ENCODE measurements at places on chromosomes 5 and 9.

DNA sequence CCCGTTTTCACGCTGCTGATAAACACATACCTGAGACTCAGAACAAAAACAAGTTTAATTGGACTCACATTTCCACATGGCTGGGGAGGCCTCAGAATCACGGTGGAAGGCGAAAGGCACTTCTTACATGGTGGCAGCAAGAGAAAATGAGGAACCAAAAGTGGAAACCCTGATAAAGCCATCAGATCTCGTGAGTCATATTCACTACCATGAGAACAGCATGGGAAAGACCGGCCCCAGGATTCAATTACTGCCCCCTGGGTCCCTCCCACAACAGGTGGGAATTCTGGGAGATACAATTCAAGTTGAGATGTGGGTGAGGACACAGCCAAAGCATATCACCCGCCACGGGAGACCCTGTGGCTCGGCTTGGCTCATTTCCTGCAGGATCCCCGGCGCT lies 20.2 kb downstream of the EXD3 start:
- no peak for DNase-seq

DNA sequence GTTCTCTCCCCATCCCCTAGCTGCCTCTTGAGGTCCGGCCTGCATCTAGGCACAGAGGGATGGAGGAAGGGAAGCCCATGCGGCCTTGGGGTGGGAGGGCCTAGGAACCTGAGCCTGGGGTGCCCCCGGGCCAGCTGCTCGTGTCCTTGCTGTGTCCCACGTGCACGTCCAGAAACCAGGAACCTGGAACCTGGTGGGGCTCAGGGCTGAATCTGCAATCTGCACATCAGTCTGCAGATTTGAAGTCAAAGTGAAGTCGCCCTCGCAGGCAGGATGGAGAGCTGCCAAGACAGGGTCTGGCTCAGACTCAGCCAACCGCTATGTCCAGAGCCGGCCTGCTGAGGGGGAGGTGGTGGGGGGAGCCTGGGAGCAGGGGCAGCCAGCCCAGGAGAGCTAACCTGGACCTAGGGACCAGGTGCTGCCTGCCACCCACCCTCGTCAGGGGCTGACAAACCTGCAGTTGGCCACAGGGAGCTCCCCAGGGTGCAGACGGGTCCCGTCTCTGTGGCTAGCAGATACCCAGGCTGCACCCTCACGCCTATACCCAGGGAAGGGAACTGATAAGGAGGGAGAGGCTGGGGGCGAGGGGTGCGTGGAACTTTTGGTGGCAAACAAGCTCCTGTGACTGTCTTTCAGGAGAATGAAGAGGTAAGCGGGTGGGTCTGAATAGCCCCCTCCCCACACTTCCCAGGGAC lies 103.5 kb upstream of the SIMC1 start:
- DNase-seq: no peak

DNA sequence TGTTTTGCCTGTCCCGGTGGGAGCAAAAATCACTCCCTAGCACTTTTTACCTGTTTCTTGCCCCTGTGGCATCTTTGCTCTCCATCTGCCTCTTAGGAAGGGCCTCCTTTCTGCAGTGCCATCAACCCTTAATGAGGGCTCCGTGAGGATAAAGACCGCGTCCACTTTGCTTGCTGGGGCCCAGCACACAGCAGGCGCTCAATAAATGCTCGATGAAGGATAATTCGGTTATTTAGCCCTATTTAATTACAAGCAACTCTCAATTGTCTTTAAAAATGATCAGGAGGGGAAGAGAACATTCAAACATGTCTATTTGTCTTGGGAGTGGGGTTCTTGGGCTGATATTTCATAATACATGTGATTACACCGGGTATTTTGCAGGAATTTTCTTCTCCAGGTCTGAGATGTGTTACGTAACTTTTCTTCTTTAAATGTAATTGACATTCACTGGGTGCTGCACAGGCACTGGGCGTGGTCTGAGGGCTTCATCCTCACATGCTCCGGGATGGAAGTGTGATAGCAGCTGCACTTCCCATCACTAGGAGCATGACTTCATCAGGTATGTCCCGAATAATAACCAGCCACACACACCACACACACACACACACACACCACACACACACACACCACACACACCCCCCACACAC lies 19.8 kb upstream of the NTNG2 start:
- no peak for DNase-seq

DNA sequence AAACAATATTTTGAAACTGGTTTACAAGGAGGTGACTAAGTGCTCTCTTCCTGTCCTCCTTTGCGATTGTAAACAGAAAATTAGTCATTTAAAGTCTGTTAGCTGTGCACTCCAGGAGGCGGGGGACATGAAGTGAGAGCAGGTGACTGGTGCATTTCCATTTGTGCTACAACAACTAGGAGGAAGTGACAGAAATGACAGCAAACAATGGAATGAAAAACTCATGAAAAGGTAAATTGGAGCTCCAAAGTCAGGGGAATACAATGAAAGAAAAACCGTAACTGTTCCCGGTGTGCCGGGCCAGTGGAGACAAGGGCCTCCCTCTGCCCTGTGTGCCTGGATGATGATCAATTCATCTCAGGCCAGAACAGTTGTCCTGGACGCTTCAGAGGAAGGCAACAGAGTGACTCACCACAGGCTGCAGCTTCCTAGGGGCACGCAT lies 439.9 kb downstream of the GADD45G start:
- no peak for DNase-seq

GRCh38 chr9:89730715-89731114 lies 125.9 kb downstream of the GADD45G start:
- DNase-seq: no peak

DNA sequence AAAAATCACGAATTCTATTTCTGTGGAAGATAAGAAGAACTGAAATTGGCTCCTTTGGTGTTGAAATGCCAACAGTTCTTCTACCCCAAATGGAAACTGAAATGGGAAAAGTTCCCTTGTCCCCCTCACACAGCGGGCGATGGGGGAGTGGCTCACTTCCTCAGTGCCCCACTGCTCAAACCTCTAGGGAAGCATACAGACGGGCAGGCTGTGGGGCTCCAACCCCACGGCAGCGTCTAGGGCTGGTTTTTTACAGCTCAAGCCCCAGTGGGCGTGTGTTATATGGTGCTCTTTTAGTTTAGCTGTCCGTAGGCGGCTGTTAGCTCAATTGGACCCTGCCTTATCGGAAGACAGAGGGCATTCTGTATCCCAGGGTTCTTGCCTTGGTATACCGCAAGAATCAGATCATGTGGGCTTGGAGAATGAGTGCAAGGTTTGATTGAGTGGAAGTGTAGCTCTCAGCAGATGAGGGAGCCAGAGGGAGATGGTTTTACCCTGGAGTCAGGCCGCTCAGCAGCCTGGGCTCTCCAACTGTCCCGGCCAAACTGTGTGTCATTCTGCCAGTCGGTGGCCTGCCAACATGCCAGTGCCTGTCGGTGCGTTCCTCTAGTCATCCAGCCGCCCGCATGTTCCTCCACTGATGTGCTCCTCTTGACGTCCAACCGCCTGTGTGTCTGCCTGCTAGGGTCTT lies 166.3 kb upstream of the ZNF608 start:
- no peak for DNase-seq

DNA sequence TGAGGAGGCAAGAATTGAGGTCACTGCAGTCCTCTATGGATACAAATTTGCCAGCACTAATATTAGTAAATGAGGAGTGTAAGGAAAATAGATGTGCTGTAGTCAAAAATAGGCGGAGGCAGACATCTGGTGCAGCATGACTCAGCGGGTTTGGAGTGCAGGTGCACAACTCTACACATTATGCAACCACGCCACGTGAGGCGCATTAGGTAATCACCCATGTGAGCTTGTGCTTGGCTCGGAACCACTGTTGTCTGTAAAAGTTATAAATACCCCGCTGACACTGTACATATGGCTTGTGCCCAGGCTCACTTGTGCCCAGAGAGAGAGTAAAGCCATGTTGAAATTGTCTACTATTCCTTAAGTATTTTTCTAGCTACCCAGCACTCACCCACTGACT lies 623.5 kb upstream of the NUDT12 start:
- no peak for DNase-seq

DNA sequence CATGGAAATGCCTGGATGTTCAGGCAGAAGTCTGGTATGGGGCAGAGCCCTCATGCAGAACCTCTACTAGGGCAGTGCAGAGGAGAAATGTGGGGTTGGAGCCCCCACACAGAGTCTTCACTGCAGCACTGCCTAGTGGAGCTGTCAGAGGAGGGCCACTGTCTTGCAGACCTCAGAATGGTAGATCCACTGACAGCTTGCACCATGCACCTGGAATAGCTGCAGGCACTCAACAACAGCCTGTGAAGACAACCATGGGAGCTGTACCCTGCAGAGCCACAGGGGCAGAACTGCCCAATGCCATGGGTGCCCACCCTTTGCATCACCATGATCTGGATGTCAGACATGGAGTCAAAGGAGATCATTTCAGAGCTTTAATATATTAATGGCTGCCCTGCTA lies 36.9 kb downstream of the TRIP13 start:
- DNase-seq: no peak

DNA sequence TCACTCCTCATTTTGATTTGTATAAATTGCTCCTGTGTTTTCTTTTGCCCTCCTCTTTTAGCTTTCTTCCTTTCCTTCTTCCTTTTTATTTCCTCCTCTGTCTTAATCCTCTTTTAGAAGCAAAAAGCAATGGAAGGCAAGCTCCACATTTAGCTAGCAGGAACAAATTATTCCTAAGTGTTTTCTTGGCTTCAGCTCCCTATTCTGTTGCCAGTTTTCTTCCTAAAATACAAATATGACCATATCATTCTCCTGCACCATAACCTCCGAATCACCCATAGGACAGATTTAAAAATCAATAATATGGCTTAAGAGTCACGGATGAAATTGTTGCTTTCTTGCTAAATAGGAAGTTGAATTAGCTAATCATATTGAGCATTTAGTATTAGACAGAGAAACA lies 49.4 kb downstream of the GRIN3A start:
- DNase-seq: no peak

DNA sequence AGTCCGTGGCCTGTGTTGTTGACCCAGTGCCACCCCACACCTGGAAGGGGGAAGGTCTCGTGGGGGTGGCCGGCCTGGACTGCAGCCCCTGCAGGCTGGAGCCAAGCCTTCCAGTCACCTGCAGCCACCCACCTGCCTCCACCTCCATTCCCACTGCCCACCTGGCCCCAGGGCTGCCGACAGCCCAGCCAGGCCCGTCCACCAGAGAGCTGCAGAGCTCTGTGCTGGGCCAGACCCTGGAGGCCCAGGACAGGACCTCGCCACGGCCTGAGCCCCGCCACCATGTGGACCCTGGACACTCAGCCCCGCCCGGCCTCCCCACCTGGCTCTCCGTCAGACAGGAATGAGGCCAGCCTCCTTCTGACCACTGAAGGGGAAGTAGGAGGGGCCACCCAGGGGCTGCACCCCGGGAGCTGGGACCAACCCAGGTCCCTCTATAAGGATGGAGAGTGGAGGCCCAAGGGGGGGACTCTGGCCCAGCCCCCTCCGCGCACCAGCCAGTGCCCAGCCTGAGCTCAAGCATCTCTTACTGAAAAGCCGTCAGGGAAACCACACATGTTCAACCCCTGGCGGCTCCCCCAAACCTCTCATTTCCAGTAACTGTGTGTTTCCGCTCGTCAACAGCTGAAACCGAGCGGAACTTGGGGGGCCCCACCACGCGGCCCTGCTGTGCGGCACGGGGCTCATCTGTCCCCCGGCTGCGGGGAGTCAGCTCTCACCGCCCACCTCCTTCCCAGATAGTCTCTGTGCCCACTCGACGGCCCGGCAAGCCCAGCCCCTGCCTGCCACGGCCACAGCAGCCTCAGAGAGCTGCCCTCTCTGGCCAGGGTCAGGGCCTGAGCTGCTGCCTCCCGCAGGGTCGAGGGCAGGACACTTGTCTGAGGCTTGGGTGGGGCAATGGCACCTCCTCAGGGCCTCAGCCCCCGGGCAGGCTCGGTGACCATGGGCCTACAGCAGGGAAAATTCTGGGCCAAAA lies 12.8 kb downstream of the NOTCH1 start:
- DNase-seq: peak; percentile 67

GRCh38 chr5:60295423-60295822 lies 401.9 kb upstream of the PDE4D start:
- DNase-seq: no peak

DNA sequence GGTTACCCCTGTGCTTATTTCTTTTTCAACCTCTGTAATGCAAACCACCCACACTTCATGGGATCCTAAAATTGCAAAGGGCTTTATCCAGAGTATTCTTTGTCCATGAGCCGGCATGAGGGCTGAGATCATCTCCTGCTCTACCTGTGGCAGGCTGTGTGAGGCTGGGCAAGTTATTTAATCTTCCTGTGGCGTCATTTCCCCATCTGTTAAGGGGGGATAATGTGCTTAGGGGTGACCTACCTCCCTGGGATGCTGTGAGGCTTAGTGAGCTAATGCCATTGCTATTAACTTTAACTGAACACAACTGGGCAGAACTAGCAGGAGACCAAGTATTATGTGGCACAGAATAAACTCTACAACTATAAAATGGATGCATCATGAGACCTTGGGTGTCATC lies 17.0 kb downstream of the FRMPD1 start:
- DNase-seq: no peak

- no peak for DNase-seq
Measured at GRCh38 chr9:68947015-68947414, 66.9 kb downstream of the PRKACG start.

- no peak for DNase-seq
Measured at GRCh38 chr5:59001154-59001553, 418.3 kb downstream of the RAB3C start.

GRCh38 chr5:97181856-97182545 lies 1.0 kb downstream of the RIOK2 start:
- DNase-seq: no peak

DNA sequence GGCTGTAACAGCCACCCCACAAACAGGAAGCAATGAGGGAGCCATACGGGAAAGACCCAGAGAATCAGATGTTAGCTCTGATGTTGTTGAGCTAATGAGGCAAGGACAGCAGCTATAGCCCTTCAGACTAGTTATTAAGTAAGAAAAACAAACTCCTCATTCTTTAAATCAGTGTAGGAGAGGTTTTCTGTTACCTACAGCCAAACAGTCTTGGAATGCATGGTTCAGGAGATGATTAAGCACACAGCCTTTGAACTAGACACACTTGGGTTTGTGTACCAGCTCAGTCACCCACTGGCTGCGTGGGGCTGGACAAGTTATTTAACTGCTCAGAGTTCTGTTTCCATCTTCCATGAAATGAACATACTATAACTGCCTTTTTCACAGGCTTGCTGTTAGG lies 68.1 kb downstream of the SPOCK1 start:
- no peak for DNase-seq

DNA sequence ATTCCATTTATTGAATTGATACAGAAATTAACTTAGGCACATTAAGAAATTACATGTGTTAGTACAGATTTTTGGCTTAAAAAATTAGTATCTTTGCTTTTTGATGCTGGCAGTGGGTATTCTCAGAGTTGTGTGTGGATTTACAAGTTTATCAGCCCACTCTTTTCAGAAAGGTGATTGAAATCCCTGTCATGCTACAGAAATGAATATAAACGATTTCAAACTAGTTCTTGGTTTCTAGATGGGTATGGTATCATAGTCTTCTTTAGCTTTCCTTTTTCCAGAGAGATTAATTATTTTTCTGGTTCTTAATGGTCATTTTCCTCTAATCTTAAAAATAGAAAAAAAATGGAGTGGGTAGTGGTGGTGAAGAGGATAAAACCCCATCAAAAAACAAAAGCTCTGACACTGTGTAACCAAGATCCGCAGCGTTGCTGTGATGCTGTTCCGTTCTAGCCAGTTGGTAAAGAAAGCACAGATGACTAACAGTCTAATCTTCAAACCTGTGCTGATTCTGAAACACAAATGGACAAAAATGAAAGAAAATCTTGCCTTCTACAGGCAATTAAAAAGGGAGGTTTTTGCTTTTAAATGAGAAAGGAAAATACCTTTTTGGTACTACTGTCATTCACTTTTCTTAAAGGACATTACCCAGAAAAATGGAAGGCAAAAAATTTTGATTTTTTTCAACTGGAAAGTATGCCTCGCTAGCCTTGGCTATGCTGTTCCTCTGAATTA lies 5.2 kb downstream of the LRRTM2 start:
- DNase-seq: no peak

All from stimulated activated effector memory CD8-positive, alpha-beta T cell treated with anti-CD3 and anti-CD28 coated beads, Interleukin-12 subunit alpha, Interleukin-12 subunit beta, amount 100 ng/mL, for 72 hours (primary cell).